Stimulated activated CD4-positive, alpha-beta T cell treated with anti-CD3 and anti-CD28 coated beads, Interleukin-4, amount 100 ng/mL, for 24 hours (primary cell): ENCODE measurements at places on chromosomes 4 and X.

GRCh38 chrX:86039625-86040568 is 7.5 kb downstream of the CHM start:
- no peak for DNase-seq

DNA sequence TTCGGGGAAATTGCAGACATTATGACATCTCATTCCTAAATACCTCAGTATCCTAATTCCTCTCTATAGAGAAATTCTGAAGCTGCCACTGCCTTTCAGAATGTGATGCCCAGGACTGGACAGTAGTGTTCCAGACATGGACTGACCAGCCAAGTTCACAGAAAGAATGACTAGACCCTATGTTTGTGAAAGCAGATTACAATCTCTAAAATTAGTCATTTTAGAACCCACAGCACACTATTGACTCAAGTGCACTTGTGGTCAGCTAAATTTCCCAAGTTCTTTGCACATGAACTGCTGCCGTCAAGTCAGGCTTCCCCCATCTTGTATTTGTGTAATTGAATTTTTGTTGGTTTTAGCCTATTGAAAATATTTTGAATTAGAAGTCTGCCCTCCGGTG is 81.0 kb upstream of the ESX1 start:
- DNase-seq = no peak

DNA sequence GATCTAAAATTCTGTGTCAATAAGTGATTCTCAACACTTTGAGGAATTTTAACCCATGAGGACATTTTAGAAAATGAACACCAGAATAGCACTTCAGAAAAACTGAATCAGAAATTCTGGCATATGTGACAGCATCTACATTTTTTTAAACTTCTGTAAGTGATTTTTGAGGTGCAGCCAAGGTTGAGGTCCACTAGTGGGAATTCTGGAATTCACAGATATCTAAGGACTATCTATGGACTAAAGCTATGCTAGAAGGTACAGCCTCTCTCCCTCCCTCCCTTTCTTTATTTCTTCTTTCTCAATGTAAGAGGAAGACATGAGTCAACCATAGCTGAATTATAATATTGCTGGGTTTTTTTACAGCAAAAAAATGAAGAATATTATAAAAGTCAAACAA is 508.2 kb upstream of the ATOH1 start:
- no peak for DNase-seq

- DNase-seq = no peak
Measured at GRCh38 chrX:136453771-136454170, 34.0 kb upstream of the BRS3 start.

DNA sequence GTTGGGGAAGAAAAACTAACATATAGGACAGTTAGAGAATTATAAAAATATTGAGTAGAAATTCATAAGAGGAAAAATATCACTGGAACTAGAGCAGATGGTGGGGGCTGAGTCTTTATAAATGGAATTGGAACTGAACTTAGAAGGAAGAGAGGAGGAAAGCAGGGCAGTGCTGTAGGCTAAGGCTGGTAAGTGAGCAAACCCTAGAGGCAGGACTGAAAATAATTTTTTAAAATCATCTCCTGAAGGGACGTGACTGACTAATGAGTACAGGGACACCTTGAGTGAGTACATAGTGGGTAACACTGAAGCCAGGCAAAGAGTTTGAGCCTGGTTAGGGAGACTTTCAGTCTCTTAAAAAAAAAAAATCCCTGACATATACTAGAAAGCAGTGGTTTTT is 63.3 kb downstream of the GALNT7 start:
- no peak for DNase-seq

GRCh38 chr4:158055668-158056067 is 117.2 kb downstream of the GASK1B start:
- no peak for DNase-seq

GRCh38 chr4:20288047-20288650 is 36.4 kb downstream of the SLIT2 start:
- no peak for DNase-seq

DNA sequence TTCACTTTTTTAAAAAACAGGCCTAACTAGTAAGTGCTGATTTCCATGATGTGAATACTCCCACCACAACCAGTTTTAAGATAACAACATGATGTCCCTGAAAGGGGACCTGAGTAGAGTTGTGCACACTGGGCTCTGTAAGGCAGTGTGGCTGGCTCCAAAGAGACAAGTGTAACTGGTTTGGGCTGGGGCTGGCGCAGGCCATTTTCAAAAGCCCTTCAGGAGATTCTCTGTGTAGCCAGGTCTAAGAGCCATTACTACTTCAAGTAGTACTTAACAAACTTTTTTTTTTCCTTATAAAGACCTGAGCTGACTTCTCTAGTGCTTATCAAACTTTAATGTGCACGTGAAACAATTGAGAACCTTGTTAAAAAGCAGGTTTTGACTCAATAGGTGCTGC is 4.3 kb downstream of the QRFPR start:
- DNase-seq = no peak

- no peak for DNase-seq
Measured at GRCh38 chr4:11299836-11300235, 128.9 kb downstream of the HS3ST1 start.

DNA sequence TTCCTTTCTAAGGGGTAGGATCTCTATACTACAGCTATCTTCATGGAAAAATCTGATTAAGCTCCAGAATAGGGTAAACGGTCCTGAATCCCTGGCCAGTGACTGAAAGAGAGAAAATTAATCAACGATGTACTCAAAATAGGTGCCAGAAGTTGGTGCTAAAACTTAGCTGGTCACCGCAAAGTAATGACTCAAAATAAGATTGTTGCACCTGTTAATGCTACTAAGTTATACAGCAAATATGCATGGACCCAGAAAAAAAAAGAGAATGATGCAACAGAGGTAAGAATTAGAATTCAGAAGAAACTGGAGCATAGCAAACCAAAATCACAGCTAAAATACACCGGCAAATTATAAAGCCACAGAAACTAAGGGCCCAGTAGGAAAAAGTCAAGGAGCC is 239.7 kb upstream of the FAM241A start:
- DNase-seq = no peak
